Activated T-cell treated with anti-CD3 and anti-CD28 coated beads for 1 hour (primary cell): ENCODE measurements at places on chromosomes 13 and 19.

DNA sequence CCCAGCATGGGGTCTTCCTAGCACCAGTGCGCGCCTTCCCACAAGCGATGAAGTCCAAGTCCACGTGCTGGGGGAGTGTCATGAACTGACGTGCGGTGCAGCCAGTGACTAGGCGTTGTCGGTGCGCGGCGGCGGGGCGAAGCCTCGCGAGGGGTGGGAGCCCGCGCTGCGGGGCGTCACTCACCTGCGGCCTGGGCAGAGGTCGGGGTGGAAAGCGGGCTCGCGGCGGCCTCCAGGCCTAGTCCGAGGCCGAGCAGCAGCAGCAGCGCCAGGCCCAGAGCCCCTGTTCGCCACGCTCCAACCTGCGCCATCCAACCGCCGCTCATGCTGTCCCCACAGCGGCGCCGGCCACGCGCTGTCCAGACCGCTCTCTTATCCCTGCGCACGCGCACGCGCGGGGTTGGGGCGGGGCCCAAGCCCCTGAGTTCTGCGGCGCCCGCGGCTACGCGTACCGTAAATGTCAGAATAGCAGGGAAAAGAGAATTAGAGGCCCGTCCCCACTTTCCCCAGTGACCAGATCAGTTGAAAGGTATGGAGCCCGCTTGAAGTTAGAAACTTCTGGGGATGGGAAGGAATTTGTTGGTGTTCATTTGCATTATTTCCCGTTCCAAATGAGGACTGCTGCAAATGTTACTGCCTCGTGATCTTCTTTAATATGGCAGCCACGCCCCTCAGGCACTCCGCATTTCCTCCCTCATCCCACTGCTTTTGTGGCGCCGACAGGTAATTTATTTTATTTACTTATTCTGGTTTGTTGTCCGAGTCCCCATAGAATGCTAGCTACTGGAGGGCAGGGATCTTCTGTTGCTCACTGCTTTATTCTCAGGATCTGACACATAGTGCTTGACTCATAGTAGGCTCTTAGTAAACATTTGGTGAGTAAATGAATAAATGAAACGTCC, at the start of gene CD320:
Gene CD320, minus strand, starts transcription at position 394 of the 902 bp plus-strand sequence. Its CDS starts 68 bp downstream, at position 326.
- DNase-seq = peak; percentile 79

DNA sequence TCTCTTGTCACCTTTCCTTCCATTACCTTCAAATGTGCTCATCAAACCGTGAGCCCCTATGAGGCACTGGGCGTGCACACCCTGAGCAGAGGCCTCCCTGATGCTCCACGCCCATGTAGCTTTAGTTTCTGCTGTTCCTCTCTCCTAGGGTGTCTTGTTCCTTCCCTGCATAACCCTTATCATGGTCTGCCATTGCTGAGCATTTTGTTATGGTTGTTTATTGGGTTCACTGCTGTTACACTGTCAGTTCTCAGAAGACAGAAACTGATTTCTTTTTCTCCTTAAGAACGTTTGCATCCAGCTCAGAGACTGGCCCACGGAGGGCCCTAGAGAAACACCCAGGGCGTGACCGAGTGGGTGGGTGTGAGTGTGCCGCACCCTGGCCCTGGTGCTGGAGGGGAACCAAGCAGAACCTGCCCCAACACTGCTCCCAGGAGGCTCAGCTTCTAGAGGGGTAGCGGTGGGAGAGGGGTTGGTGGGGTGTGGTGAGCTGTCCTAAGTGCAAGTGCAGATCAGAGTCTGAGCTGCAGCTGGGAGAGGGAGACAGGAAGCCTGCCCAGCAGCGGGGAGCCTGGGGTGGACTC, 61.4 kb upstream of the URI1 start:
- no peak for DNase-seq

GRCh38 chr13:25232937-25233515, 54.3 kb downstream of the MTMR6 start:
- DNase-seq = no peak

GRCh38 chr13:33227927-33228647, 57.5 kb downstream of the STARD13 start:
- no peak for DNase-seq

DNA sequence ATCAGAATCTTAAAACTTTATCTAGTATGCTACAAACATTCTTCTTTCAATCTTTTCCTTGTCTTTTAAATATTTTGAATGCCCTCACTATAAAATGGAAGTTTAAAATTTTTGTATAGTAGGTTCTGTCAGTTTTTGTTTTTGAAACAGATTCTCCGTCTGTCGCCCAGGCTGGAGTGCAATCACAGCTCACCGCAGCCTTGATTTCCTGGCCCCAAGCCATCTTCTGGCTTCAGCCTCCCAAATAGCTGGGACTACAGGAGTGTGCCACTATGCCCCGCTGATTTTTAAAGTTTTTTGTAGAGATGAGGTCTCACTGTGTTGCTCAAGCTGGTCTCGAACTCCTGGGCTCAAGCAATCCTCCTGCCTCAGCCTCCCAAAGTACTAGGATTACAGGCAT, 20.7 kb downstream of the PHF11 start:
- no peak for DNase-seq

DNA sequence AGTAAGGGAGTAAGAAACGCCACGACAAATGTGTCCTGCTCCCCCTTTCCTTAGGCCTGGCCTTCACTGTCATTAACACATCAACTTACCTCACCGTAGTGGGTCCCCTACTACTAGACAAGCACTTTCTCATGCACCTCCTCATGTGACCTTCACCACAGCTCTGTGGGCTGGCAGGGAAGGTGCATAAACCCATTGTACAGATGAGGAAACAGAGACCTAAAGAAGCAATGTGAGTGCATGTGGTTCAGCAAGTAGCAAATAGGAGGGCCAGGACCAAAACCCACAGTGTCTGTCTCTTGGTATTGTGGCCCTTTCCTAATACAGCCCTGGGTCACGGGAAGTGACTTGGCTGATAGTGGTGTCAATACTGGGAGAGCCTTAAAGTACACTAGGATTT, 5.3 kb downstream of the CCDC70 start:
- no peak for DNase-seq

GRCh38 chr13:44434766-44435141, 61.1 kb downstream of the SERP2 start:
- no peak for DNase-seq

DNA sequence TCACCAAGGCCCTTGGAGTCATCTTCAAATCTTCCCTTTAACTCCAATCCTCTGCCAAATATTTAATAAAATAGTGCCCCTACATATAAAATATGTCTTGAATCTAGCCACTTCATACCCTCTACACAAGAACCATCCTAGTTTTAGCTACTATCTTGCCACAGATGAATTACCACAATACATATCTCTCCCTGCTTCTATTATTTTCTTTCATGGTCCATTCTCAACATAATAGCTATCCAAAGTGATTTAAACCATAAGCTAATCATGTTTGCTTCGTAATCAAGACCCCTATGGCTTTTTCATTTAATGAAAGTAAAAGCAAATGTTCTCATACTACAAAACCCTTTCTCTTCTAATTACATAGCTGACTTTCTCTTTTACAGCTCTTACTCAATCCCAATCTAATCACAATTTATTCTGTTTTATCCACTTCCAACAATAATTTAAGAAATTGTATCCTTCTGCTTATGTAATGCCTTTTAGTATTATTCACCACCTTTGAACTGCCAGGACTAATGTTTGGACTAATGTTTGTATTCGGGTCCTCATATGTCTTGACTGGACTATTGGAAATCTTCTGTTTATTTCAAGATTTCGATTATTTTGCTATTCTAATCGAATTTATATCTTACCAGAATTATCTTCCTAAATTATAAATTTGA, 412.0 kb downstream of the SLITRK1 start:
- no peak for DNase-seq

GRCh38 chr19:57210381-57210780, 19.1 kb downstream of the ZNF264 start:
- no peak for DNase-seq

- DNase-seq = no peak
Observed at GRCh38 chr19:18685597-18686190, 2.2 kb downstream of the CRTC1 start.

DNA sequence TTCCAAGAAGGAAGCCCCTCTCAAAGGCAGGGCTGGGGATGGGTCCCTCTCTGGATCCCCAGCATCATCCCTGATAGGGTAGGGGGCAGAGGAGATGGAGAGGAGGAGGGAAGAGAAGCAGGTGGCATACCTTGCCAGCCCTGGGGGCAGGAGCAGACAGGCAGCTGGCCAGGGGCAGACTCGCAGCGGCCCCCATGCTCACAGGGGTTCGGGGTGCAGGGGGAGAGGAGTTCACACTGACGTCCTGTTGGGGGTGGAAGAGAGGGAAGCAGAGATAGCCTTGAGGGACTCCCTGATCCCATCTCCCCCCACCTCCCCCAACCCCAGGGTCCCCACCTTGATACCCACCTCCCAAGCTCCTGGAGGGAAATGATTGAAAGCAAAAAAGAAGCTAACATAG, 16.0 kb downstream of the NOTCH3 start:
- no peak for DNase-seq

DNA sequence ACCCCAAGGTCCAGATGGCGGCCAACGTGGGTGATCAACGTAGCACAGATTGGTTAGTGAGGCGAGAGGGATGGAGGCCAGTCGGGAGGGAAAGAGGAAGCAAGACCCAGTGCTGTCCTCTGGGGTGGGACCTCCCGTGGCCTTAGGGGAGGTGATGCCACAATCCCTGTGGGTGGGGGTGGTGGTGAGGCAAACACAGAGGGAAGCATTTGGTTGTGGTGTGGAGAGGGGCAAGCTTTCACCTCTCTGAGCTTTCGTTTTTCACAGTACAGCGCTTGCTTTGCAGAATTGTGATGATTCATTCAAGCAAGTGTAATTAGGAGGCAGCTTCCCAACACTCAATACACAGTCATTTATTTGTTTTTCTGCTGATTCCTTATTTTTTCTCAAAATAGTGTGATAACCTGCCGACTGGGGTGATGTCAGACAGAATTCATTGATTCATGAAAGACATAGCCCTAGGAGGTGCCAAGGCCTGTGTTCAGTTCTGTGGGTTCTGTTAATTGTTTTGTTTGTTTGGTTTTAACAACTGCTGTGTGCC, 2.4 kb downstream of the LENG8 start:
- DNase-seq = no peak

DNA sequence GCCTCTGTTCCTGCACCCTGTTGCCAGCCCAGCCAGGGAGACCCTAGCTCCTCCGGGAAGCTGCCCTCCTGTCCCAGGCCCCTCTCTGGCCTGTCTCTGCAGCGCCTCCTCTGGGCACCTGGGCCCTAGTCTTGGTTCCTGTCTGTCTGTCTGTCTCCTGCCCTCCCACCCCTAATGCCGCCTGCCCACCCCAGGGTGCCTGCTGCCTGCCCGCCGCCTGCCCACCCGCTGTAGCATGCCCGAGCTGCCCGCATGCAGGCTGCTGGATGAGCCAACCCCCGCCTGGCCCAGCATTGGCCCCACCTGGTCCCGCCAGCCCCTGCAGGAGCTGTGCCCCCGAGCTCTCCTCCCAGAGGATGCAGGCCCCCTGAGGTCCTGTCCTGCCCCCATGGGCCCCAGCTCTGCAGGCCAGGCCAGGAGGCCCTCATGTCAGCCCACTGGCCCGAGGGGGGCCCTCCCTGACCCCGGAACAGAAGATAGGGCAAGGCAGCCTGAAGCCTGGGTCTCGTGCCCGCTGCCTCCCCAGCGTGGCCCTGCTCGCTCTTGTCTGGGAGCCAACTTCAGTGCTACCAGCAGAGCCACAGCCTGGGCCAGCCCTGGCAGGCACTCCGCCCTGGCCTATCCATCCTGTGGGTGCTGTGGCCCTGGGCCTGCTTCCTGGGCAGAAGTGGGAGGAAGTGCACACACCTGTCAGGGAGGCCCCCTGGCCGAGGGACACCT, 5.2 kb downstream of the MAP2K7 start:
- DNase-seq = no peak

- DNase-seq = no peak
Observed at GRCh38 chr13:48508011-48508410, 24.9 kb downstream of the RCBTB2 start.

GRCh38 chr19:12660980-12661379, 5.6 kb downstream of the MAN2B1 start:
- DNase-seq = no peak

GRCh38 chr13:38781539-38781938, 94.7 kb downstream of the FREM2 start:
- DNase-seq = no peak

DNA sequence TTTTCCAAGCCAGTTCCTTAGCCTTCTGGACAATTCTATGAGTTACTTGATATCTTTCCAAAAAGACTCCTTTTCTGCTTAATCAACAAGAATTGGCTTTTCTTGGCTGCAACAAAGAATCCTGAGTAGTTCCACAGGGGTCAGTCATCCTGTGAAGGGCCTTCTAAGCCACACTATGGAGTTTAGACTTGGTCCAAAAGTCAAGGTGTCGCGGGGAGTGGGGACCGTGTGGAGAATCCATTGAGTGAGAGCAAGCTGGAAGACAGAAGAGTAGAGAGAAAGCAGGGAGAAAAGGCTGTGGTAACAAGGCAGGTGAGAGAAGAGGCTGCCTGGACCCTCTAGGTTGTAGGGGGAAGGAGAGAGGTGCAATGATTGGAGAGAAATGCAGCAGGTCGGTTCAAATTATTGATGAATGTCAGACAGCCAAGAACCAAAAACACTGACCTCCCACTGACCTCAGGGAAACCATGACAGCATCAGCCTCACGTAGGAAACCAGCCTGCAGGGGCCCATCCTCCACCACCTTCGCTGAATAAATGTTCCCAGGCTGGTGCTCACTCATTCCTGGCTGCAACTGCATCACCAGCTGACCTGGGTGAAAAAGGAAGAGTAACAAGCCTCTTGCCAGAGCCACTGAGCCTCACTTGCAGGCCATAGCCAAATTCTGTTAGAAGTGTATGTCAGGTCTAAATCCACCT, 7.1 kb upstream of the IFT88 start:
- DNase-seq = no peak

- DNase-seq = no peak
Observed at GRCh38 chr13:91572439-91572838, 174.0 kb downstream of the GPC5 start.

DNA sequence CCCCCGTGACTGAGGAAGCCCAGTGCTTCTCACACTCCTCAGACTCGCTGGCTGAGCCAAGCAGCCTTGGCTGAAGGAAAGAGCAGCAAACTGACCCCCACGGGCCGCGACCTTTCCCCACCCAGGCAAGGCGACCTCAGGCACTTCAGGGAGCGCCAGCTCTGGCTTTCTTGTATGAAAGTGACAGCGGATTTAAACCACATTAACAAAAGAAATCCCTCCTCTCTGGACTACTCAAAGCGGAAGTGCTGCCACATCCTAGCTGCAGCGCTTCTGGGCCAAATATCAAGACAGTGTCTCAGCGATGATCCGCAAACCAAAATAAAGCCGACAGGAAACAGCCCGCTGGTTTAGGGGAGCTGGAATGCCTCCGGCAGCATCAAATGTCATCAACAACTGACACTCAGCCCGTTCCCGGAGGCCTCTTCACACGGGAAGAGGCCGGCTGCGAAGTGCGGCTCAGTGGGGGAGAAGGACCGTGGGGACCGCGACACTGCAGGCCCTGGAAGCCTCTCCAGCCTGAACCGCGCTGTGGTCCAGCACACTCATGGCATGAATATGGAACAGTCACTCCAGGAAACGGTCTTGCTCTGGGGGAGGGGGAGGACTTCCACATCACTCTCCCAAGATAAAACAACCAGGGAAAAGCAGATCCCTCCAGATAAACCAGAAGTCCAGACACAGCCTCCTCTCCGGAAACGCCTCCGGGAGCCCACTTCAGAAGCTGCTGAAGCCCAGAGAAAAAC, 1.4 kb downstream of the RASA3 start:
- DNase-seq = no peak

GRCh38 chr19:5192568-5192967, 148.0 kb downstream of the PTPRS start:
- DNase-seq = no peak
